Stimulated activated naive CD4-positive, alpha-beta T cell (primary cell): ENCODE measurements at places on chromosomes 16 and 17.

DNA sequence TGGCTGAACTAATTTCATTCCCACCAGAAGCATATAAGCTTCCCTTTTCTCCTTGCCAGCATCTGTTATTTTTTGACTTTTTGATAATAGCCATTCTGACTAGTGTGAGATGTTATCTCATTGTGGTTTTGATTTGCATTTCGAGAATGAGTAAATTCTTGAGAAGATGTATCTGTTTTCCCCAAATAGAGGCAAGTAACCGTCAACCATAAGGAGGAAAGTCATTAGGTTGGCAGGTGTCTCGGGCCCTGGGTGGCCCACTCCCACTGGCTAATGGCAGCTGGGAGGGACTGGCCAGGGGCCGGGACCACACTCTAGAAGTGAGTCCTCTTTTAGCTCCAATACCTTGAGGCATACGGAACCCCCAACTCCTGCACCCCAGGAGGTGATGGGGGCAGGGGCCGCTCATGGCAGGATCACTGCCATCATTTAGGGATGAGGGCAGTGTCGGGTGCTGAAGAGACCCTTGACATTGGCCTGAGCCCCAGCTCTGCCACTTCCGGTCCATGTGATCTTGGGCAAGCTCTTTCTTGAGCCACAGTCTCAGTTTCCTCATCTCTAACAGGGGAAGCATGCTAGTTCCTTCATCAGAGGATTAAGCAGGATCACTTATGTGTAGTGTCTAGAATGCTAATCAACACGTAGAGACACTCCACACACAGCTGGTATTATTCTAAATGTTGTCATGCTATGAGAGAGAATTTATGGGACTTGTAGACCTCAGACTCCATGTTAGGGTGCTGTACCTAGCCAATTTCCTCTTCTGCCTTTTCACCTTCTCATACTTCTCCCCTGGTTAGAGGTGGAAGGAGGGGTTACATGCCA lies 44.3 kb downstream of the RGS9 start:
- no peak for DNase-seq

- peak; percentile 7 for DNase-seq
These were observed 40.7 kb upstream of the ANKFY1 start for GRCh38 chr17:4304417-4305027.

- DNase-seq, result no peak
These were observed 28.3 kb upstream of the ST6GALNAC1 start for GRCh38 chr17:76671912-76672262.

- DNase-seq, result no peak
These were observed 10.5 kb downstream of the PIK3R6 start for GRCh38 chr17:8856869-8857575.

DNA sequence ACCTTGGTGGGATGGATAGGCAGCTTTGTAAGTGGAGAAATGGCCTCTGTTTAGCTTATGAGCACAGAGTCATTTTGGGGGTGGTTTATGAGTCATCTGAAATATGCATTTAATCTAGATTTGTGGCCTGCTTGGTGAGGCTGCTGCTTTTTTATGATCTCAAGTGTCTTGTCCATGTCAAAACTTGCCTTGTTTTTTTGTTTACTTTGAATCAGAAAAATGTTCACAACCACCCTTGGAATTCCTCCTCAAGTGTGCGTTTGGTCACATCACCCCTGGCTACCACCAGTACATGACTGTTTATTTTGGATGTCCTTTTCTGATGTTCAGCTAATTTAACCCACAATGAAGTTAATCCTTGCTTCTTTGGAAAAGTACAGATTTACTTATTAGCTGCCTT lies 64.6 kb downstream of the FTO start:
- no peak for DNase-seq

DNA sequence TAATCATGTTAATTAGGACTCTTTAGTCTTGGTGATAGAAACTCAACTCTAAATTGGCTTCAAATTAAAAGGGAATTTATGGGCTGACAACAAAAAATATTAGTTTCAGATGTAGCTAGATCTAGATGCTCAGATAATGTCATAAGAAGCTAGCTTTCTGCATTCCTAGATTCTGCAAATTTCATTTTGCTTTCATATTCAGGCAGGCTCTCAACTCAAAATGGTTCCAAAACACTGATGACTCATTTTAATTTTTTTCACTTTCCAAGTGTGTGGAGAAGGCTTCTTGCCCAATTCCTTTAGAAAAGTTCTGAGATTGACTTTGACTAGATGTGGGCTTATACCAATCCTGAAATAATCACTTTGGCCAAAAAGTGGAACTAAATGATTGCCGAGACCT lies 236.7 kb upstream of the GOT2 start:
- DNase-seq, result no peak

- no peak for DNase-seq
These were observed 1.3 kb upstream of the CYBA start for GRCh38 chr16:88651989-88652761.

DNA sequence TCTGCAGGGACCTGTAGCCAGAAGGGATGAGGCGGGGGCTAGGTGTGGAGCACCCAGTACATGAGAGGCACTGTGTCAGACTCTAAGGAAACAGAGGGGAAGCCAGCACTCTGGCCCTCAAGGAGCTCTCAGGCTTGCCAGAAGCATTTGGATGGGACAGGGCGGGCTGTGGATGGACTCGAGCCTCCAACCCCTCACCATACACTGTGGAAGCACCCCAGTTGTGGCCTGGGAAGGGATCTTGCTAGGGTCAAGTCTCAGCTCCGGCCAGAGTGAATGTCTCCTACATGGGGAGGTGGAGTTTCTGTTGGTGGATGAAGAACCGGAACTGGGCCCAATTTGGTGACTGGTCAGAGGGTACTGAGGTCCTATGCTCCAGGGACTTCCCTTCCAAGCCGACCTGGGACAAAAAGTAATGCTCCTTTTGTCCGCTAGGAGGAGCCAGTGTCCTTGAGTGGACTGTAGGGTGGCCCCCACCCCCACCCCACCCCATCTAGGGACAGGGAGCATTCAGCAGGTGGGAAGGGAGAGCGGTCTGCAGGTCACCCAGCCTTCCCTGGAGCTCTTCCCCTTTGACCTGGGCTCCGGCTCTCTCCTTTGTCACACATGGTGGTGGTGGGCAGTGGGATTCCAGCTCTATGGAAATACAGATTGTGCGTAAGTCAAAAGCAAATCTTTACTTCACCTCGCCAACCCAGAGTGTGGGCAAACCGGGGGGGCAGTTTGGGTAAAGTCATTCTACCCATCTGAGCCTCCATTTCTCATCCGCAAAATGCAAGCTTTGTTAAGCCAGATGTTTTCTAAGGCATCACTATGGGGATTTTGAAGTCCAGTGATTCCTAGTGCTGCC lies 20.4 kb upstream of the PHB1 start:
- no peak for DNase-seq

- no peak for DNase-seq
These were observed 27.9 kb downstream of the CLEC16A start for GRCh38 chr16:10972108-10972818.

DNA sequence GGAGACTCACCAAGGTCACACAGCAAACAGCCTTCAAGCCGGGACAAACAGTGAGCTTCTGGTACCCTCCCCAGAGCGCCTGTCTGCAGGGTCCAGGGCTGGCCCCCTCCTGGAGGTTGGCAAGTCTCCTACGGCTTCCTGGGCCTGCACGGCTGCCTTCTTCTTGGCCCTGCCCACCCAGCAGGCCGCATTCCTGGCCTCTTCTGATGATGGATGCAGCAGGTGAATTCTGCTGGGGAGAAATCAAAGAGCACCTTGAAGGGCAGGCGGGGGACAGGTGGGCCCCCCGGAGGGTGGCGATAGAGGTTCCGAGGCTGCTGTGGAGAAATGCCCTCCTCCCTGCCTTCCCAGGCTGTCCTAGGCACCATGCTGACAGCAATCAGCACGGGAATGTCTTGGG lies 3.8 kb upstream of the NOS2 start:
- DNase-seq, result no peak
